GM12891 (cell line): ENCODE measurements at places on chromosomes 2 and 18.

- no peak for DNase-seq
Observed at GRCh38 chr18:48905513-48905912, 45.3 kb downstream of the SMAD7 start.

DNA sequence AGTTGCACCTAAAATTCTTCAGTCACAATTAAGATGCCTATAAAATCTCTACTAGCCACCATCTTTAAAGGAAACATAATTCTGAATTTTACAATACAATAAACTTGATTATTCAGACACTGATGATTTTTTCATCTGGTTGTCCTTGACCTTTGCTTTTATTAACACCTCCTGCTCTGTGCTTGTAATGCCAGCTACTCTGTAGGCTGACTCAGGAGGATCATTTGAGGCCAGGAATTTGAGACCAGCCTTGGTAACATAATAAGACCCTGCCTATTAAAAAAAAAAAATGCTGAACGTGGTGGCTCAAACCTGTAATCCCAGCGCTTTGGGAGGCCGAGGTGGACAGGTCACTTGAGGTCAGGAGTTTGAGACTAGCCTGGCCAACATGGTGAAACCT, 38.3 kb downstream of the HAT1 start:
- no peak for DNase-seq

- no peak for DNase-seq
Observed at GRCh38 chr2:219426534-219427136, 8.0 kb upstream of the SPEG start.

- no peak for DNase-seq
Observed at GRCh38 chr2:227921648-227922047, 50.2 kb downstream of the DAW1 start.

DNA sequence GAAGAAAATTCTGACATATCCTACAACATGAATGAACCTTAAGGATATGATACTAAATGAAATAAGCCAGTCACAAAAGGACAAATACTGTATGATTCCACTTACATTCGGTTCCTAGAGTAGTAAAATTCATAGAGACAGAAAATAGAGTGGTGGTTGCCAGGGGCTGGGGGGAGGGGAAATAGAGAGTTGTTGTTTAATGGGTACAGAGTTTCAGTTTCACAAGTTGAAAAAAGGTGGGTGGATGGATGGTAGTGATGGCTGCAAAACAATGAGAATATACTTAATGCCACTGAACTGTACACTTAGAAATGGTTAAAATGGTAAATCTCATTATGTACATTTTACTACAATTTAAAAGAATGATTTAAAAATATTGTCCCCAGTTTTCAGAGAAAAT, 53.3 kb upstream of the NFU1 start:
- DNase-seq: no peak

DNA sequence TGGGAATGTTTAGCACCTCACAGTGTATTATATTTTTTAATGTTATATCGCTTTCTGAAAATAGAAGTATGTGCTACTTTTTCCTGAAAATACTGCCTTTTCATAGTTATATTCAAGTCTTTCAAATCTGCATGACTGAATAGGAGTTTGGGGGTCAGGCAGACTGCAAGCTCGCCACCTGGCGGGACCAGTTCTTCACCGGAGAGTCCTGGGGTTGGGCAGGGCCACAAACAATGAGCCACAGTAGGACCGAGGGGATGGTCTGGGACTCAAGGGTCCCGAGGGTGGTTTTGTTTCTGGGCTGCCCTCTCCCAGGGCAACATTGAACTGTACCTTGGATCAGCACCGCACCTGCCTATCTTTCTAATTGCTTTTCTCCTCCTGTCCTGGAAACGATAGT, 70.6 kb downstream of the VWA3B start:
- DNase-seq: no peak

- DNase-seq: no peak
Observed at GRCh38 chr2:144468823-144469595, 50.9 kb downstream of the ZEB2 start.

DNA sequence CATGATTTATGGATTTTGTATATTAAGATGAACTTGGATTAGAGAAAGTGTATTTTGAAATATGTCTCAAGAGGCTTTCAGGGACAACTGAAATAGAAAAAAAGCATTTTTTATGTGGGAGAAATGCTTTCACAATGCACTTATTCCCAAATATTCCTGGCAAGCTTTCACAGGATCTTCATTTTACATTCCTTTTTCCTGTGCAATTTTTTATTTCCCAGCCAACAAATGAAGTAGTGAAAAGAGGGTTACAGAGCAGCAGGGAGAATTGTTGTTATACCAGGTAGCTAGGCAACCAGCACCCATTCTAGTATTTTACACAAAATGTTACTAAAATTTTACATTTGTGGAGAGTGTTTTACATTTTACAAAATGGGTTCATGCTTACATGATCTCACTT, 167.0 kb upstream of the RPRM start:
- no peak for DNase-seq

DNA sequence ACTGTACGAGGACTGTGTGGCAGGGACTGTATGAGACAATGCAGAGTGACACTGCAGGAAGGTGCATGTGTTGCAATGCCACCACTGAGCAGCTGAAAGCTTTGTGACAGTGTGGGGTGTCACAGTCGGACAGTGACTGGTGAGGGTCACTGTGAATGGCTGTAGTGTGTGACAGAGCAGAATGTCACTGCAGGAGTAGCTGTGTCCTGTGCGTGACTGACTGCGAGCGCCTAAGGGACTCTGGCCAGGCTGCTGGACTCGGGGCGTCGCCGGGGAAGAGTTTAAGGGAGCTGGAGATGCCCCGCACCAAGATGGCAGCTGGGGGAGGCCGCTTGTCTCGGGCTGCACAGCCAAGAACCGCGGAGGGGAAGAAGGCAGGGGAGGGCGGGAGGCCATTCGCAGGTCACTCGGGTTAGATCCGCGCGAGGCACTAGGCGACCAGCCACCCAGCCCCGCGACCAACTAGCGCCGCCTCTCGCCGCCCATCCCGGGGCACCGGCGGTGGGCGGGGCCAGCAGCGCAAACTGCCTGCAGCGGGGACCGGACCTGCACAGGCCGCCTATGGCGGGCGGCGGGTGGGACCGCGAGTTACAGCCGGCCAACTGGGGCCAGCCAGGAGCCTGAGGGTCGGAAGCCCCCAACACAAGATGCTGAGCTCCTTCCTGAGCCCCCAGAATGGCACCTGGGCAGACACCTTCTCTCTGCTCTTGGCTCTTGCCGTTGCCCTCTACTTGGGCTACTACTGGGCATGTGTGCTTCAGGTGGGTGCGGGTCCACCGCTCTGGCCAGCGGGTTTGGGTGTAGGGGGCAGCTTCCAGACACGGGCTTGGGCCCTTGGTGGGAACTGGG, at the start of gene ABHD1:
Gene ABHD1 (plus strand): TSS at position 514 of the 849 bp plus-strand sequence. CDS start 134 bp downstream, at position 648.
- no peak for DNase-seq

GRCh38 chr2:43132683-43133301, 93.6 kb downstream of the ZFP36L2 start:
- no peak for DNase-seq

DNA sequence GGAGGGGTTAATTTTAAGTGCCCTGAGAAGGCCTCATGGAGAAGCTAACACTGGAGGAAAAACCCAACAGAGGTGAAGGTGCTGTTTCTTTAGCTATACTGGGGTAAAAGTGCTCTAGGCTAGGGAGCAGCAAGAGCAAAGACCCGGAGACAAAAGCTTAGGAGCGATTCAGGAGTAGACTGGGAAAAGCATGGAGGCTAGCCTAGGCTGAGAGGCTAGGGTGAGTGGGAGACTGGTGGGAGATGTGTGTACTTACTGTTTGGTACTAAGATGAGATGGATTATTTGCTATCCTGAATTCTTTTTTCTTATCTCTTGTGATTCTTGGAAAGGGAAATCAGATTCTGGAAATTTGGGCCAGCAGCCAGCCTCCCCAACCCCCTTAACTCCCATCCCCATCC, 2.0 kb downstream of the GIGYF2 start:
- no peak for DNase-seq

- no peak for DNase-seq
Observed at GRCh38 chr2:64404743-64405142, 49.2 kb upstream of the LGALSL start.

GRCh38 chr2:105797298-105797819, 52.6 kb downstream of the NCK2 start:
- DNase-seq: no peak

DNA sequence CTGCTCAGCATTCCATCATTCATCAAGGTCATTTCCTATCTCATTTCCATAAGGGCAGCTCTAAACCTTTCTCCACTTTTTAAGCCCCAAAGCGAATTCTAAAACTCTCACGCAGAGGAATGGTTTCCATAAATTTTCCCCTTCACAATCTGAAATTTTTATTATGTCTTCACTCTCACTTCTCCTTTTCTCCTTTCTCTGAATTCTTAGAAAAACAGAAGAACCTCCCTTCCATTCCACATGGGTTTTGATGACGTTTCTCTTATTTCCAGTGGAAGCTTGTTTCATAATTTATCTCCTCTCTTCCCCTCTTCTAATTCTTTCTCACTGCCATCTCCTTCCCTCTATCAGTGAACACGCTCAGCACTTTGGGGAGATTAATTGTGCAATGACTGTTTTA, 97.3 kb downstream of the SPATS2L start:
- DNase-seq: no peak
